Putamen (tissue), 1 donor: ENCODE measurements at places on chromosomes 5 and 9.

DNA sequence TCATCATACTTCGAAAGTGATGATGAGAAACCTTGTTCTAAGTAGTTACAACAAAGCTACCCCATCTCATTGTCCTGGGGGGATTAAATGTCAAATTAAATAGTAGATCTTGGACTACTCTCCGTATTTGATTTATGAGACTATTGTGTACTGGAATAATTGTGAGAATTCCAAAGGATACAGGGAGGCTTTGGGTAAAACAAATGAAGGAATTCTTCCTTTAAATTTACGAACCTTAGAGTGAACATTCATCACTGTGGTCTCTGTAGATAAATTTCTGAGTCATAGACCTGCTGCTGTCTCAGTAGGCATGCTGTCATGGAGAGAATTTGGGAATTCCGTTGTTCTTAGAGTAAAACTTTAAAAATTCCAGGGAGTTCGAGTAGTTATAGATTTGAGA is 836.2 kb downstream of the DNAH5 start:
- DNase-seq: no peak

- no peak for DNase-seq
Measured at GRCh38 chr5:91104062-91104448, 279.1 kb downstream of the ARRDC3 start.

DNA sequence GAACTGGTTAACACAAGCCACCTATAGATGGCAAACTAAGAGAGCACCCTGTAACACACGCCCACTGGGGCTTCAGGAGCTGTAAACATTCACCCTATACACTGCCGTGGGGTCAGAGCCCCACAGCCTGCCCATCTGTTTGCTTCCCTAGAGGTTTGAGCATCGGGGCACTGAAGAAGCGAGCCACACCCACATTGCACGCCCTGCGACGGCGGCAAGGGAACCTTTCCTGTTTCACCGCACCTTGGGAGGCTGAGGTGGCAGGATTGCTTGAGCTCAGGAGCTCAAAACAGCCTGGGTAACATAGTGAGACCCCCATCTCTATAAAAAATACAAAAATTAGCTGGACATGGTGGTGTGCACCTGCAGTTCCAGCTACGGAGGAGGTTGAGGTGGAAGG is 76.6 kb downstream of the HRH2 start:
- no peak for DNase-seq

- no peak for DNase-seq
Measured at GRCh38 chr9:35594471-35594870, 10.6 kb upstream of the TESK1 start.

DNA sequence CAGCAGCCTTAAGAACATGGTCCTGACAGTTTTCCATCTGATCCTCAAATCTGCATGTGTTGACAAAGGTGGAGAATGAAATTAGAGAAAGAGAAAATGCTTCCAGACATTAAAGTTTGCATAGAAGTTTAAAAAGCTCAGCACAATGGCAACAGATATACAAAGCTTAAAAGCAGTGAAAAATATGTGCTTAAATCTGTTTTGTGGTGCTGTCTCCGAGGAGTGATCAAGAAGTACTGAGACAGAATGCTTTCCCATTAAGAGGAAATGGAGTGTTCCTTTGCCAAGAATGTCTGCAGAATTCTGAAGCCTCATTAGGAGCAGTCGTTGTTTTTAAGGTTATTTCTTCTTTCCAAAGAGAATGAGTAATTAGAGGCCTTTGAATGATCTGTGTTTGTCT is 131.4 kb downstream of the MCTP1 start:
- DNase-seq: no peak

- no peak for DNase-seq
Measured at GRCh38 chr5:23629396-23629795, 122.0 kb downstream of the PRDM9 start.
